ENCODE measurements at places on chromosomes 5 and 9.

- no peak for DNase-seq
Observed at GRCh38 chr5:73863876-73864275, 237.9 kb downstream of the ARHGEF28 start.

DNA sequence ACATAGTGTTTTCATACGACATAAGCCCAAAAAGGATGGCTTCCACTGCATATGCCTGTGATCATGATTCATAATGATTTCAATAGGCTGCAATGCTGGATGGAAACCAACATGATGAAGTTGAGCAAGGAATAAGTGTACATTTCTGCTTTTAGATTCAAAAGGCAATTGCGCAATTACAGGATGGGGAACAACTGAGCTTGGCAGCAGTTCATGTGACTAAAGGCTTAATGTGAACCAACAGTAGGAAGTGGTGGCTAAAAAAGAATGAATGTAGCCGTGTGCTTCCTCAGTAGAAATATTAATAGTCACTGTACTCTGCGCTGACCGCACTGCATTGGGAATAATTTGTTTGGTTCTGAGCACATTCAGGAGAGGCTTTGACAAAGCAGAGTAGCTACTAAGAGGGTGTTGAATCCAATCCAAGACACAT, 51.2 kb downstream of the SLC1A3 start:
- no peak for DNase-seq

- no peak for DNase-seq
Observed at GRCh38 chr5:76192837-76193236, 109.7 kb downstream of the SV2C start.

DNA sequence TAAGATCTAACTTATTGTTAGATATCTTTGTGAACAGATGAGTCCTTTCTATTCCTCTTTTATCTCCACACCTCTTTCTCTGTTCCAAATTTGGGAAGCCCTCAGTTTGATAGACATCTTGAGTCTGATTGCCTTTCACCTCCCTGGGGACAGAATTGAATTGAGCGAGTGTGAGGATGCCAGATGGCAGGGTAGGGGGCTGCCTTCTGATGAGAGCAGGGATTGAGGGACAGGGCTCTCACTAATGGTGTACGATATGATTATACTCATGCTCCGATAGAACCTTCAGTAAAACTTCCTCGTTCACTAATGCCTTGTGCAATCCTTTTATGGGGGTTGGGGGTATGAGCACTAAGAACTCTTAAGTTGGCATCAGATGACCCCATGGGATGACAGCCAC, 172.1 kb upstream of the DAP start:
- DNase-seq, result no peak

- no peak for DNase-seq
Observed at GRCh38 chr5:179343719-179344430, 1.4 kb downstream of the ADAMTS2 start.

DNA sequence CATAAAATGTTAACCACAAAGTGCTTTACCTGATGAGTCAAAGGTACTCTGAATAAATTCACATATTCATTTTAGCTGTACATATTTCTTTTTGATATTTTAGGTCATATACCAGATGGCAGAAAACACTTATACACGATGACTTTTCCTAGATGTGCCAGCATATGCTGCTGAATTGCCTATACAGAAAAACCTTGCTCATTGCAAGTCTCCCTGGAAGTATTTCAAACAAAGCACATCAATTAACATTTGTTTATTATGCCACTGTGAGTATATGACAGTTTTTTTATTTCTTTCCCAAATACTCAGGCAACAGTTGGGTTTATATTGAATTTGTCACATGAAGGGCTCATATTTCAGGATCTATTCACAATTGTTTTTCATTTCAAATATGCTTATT, 180.8 kb downstream of the TMEM232 start:
- DNase-seq, result no peak

GRCh38 chr5:78649211-78649695, 681 bp upstream of the LHFPL2 start:
- no peak for DNase-seq

DNA sequence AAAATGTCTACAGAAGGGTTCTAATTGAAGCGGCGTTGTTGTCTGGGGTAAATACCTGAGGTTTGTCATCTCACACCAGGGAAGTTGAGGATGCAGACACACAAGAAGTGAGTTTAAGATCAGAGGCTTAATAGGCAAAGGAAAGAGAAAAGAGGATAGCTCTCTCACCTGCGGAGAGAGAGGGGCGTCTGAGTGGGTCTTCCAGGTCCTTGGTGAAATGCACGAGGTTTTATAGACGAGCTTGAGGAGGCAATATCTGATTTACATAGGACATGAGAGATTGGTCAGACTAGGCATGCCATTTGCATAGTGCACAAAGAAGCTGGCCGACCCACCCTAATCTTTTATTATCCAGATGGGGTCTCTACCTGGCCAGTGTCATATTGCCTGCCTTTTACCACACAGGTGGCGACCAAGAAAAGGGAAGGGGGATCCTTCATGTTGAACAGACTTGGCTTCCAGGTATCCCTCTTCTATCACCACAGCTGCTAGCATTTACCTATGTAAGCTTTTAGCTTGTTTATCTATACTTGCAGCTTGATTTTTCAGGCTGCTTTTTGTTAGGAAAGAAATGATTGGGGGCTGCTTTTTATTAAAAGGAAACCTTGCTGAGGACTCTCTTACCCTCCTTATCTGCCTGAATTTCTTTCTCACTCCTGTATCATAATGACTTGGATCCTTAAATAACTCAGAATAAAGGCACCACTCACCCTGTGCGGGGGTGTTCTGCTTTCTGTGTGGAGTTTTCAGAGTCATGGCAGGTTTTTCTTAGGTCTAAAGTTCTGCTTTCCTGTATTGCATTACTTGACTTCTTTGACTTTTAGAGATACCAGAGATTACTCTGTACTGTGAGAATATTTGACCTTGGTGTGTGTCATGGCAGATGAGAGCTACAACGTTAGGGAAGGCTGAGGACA, 9.4 kb upstream of the GLT6D1 start:
- DNase-seq, result no peak

DNA sequence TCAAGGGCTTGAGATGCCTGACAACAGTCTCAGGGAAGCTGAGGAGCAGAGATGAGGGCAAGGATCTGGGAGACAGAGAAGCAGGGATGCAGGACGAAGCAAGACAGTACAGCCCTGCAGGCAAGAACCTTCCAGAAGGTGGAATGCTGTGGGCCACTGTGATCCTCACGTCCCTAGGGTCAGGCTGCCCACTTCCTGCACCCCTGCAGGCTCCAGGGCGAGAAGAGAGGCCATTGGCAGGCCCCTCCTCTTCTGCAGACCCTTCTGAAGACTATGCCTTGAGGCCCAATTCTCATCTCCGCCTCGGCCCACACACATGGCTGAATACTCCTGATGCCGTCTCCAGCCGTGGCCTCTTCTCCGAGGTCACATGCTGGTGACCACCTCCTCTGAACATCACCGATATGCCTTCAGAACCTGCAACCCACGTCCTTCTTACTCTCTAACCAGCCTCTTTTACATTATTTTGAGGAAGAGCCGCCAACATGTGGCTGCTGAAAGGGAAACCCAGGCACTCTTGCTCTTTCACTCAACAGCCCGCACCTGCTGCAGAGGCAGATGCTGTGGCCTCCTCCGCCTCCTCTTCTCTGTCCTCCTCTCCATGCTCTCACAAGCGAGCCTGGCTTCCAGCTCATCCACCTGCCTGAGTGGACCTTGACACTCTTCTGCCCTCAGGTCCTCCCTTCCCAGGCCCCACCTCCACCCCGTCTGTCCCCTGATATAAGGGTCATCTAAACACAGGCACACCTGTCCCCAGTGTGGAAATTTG, 181.5 kb downstream of the IRX2 start:
- no peak for DNase-seq

DNA sequence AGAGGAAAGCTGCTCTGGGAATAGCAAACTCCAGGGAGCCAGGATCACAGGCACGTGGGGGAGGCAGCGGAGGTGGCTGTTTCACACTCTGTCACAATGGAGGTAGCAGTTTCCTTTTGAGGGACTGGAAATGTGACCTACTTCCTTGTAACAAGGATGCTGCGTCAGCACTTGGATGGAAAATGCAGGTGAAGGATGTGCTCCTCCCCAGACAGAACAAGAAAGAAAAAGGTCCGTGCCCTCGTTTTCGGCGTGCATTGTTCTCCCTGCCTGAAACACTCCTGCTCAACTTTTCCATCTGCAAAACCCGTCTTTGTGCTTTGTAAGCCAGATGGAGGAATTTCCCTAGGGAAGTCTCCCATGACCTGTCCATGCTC, 55.1 kb upstream of the SH3PXD2B start:
- DNase-seq, result no peak

GRCh38 chr9:99973455-99973854, 67.0 kb downstream of the STX17 start:
- DNase-seq, result no peak

DNA sequence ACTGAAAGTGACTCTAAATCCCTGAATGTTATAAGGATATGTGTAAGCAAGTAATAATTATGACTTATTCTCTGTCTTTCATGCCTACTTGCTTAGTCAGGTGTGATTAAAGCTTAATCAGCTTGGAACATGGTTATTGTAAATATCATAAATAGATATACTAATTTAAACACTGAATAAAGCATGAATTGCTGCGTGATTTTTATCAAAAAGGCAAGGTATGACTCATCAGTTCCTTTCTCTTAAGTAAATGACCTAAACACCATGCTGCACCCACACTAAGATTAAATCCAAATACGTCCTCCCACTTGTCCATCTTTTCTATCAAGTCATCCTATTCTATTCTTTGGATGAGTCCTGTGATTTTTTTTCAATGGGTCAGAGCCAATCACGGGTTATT, 124.6 kb upstream of the MTAP start:
- no peak for DNase-seq

DNA sequence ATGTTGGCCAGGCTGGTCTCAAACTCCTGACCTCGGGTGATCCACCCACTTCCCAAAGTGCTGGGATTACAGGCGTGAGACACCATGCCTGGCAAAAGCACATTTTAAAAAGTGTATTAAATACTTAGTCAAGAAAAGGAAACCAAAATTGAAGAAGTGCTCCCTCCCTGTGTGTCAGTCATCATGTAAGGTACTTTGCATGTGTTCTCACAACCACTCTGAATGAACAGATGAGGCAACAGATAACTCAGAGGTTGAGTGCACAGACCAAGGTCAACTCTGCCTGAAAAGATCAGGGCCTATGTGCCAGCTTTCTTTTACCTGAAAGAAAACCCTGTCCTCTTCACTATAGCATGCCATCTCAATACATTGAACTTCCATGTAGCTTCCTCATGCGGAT, 289.7 kb downstream of the MRPS30 start:
- no peak for DNase-seq

- DNase-seq, result no peak
Observed at GRCh38 chr5:169158764-169159163, 142.2 kb downstream of the SLIT3 start.

GRCh38 chr5:1820926-1821325, 19.7 kb downstream of the NDUFS6 start:
- DNase-seq, result no peak

- DNase-seq, result no peak
Observed at GRCh38 chr9:7860335-7860709, 60.7 kb upstream of the DMAC1 start.

All from stimulated activated CD4-positive, alpha-beta T cell treated with anti-CD3 and anti-CD28 coated beads, Interleukin-1b, Interleukin-23, amount 100 ng/mL, for 24 hours (primary cell).